CD4-positive, alpha-beta T cell (primary cell): ENCODE measurements at places on chromosomes 6 and 20. TPM values are rescaled to one million over a fixed set of nuclear protein-coding genes. Genes with fewer than 3 reads are reported as not detected.

Gene C20orf141
- not detected for total RNA-seq

DNA sequence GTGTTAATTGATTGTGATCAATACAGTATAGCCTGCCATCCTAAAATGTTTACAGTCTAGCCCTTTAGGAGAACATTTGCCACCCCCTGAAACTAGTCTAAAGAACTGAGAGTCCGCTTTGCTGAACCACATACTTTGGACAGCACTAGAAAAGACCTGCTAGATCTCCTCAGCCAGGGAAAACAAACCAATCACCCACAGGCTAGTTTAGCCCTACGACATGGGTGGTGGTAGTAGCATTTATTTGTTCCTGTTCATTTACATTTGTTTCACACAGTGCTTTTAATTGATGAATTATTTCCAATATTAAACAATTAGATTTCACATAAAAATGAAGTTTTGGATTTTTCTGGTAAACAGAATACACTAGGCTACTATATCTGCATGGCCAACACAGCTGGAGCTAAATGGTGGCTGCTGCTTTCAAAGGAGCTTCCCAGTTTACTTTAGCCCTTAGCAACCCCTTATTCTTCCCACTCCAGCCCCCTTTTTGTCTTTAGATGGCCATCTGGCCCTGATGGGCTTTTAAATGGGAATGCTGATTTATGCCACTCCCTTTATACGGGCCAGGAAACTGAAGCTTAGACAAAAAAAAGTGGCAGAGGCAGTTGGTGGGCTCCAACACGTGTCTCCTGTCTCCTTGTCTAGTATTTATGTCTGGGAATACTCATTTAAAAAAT lies 72.4 kb downstream of the ADGRG6 start:
- no peaks in the 10 kb centered on the region for H3K4me1 ChIP-seq
- no peaks in the 10 kb centered on the region for H3K27me3 ChIP-seq
- H3K36me3 ChIP-seq: no peaks in the 10 kb centered on the region
- H3K4me3 ChIP-seq: no peak overlapping the region

Gene GLP1R
- total RNA-seq: not detected

DNA sequence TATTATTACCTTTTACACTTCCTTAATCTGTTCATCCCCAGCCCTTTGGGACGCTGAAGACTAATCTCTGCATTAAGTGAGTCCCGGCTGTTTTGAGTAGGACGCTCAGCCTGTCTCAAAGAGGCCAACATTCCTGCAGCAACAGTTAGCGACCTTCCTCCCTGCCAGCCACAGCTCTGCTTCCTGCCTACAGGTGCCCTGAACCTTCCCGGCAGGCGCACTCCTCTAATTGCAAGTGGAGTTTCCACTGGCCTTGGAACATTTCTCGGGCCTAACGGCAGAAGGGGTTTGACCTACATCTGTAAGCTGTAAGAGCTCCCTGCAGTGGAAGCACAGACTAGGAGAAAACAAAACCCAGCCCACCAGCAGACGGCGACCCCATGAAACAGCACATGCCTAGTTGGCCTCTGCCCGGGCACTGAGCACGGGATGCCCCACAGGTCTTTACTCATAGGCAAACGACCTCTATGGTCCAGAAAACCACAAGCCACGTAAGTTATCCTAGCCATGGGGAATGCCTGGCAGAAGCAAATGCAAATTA lies 137.9 kb downstream of the DTNBP1 start:
- H3K27ac ChIP-seq: no peak overlapping the region
- H3K4me3 ChIP-seq: no peak overlapping the region
- peaks cover 65% of the 10 kb centered on the region for H3K36me3 ChIP-seq
- no peaks in the 10 kb centered on the region for H3K27me3 ChIP-seq
- peaks cover 8% of the 10 kb centered on the region for H3K4me1 ChIP-seq

DNA sequence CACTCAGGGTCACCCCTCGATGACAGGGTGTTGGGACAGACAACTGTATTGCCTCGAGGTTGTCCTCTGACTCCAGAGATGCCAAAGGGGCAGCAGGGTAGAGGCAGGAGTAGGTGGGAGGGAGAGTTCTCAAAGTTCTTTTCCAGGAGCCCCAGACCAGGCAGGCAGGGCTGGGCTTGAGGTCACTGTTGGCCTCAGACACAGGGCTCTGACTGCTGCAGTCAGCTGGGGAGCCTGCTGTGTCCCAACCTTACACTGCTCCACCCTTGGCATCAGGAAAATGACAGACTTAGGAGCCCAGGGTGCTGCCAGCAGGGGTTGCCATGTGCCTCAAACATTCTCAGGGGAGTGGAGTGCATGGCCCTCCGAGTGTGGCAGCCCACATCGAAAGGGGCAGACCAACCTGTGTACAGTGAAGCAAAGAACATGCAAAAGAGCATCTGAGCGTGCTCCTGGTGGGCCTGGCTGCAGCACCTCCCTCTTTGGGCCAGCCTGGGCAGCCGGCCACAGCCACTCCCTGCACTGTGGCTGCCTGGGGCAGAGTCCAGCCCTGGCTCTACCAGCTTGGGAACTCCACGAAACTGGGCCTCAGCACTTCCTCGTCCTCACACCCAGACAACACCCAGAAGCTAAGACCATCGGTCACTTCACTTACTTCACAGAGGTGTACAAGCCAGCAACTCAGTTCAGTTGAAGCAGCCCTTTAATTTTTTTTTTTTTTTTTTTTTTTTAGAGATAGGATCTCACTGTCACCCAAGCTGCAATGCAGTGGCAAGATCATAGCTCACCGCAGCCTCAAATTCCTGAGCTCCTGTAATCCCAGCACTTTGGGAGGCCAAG lies 24.0 kb downstream of the C6orf132 start:
- H3K27ac ChIP-seq: no peak overlapping the region

DNA sequence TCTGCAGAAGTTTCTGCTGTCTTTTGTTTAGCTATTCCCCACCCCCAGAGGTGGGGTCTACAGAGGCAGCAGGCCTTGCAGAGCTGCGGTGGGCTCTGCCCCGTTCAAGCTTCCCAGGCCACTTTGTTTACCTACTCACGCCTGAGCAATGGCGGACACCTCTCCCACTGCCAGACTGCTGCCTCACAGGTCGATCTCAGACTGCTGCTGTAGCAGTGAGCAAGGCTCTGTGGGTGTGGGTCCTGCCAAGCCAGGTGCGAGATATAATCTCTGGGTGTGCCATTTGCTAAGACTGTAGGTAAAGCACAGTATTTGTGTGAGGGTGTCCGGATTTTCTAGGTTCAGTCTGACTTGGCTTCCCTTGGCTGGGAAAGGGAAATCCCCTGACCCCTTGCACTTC lies 23.6 kb upstream of the ZNF337 start:
- no peaks in the 10 kb centered on the region for H3K36me3 ChIP-seq
- H3K27ac ChIP-seq: no peak overlapping the region
- no peaks in the 10 kb centered on the region for H3K27me3 ChIP-seq
- H3K4me3 ChIP-seq: no peak overlapping the region

Gene PLA2G7
- total RNA-seq: not detected

DNA sequence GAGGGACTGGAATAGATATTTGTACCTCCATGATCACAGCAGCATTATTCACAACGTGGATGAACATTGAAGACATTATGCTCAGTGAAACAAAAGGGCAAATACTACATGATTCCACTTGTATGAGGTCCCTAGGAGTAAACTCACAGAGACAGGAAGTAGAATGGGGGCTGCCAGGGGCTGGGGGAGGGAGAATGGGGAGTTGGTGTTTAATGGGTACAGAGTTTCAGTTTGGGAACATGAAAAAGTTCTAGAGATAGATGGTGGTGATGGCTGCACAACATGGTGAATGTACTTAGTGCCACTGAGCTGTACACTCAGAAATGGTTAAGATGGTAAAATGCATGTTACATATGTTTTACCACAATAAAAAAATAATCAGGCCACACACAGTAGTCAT lies 164.3 kb upstream of the RREB1 start:
- H3K4me3 ChIP-seq: no peak overlapping the region
- no peak overlapping the region for H3K27ac ChIP-seq
- H3K36me3 ChIP-seq: no peaks in the 10 kb centered on the region

GRCh38 chr6:1088492-1089001 lies 223.4 kb upstream of the FOXQ1 start:
- DNase-seq: no peak
- no peaks in the 10 kb centered on the region for H3K4me1 ChIP-seq
- H3K4me3 ChIP-seq: no peak overlapping the region
- H3K27ac ChIP-seq: no peak overlapping the region
- peaks cover 6% of the 10 kb centered on the region for H3K27me3 ChIP-seq

- no peaks in the 10 kb centered on the region for H3K36me3 ChIP-seq
- no peaks in the 10 kb centered on the region for H3K4me1 ChIP-seq
- H3K27ac ChIP-seq: no peak overlapping the region
- H3K27me3 ChIP-seq: no peaks in the 10 kb centered on the region
- H3K4me3 ChIP-seq: no peak overlapping the region
- DNase-seq: no peak
Measured at GRCh38 chr6:34574647-34575293, 18.6 kb upstream of the SPDEF start.

Gene OPRL1
- 1.0 TPM for total RNA-seq

Gene PCK1
- total RNA-seq: not detected

DNA sequence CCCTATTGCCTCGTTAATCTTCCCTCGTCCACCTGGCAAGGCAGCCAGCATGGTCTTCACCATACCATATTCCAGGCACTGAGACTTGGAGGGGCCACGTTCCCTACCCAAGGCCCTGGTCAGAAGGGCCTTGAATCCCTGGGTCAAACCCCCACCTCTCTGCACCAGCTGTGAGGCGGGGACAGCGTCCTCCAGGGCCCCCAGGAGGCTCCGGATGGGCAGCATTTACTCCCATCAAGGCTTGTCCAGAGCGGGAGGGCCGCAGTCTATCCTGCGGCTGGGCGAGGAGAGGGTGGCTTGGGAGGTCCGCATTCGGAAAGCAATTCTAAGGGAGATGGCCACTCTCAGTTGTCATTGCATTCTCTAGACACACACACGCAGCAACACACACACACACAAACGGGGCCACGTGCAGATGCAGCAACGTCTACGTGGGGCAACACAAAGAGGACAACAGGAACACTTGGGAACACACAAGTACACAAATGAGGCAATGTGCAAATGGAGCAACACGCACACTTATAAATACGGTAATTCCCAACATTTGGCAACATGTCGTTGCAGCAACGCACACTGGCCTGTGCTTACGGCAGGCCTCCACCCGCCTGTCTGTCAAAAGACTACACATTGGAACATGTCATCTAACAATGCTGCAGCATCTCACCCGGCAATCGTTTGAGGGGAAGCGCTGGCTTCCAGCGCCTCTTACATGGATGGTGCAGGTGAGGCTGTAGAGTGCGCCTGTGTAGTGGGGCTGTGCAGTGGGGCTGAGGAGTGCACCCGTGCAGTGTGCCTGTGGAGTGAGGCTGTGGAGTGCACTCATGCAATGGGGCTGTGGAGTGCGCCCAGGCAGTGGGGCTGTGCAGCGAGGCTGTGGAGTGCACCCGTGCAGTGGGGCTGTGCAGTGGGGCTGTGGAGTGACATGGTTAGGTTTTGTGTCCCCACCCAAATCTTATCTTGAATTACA lies 12.9 kb upstream of the NTSR1 start:
- H3K27me3 ChIP-seq: peaks cover 4% of the 10 kb centered on the region
- no peaks in the 10 kb centered on the region for H3K36me3 ChIP-seq
- no peak overlapping the region for H3K27ac ChIP-seq
- peaks cover 8% of the 10 kb centered on the region for H3K4me1 ChIP-seq

Gene RAET1E
- not detected for total RNA-seq

- no peak for DNase-seq
- H3K27ac ChIP-seq: no peak overlapping the region
- no peak overlapping the region for H3K4me3 ChIP-seq
- no peaks in the 10 kb centered on the region for H3K4me1 ChIP-seq
- no peaks in the 10 kb centered on the region for H3K27me3 ChIP-seq
Measured at GRCh38 chr20:14790771-14791620, 453.6 kb upstream of the FLRT3 start.

GRCh38 chr20:54346276-54346675 lies 129.1 kb upstream of the DOK5 start:
- no peak for DNase-seq
- no peaks in the 10 kb centered on the region for H3K27me3 ChIP-seq
- no peak overlapping the region for H3K27ac ChIP-seq
- H3K4me1 ChIP-seq: no peaks in the 10 kb centered on the region

DNA sequence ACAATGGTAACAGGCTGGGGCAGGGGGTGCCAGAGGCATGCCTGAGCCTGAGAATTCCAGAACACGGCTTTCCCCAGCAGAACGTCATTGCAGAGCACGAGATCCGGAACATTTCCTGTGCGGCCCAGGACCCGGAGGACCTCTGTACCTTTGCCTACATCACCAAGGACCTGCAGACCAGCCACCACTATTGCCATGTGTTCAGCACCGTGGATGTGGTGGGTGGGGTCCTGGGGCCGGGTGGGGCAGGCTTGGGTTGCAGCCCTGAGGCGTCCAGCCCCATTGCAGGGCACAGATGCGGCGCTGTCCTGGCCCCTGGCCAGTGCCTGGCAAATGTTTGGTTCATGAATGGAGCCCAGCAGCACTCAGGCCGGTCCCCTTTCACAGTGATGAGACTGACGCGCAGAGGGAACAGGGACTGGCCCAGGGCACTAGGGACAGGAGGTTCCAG lies 57.1 kb downstream of the TCP11 start:
- no peak overlapping the region for H3K27ac ChIP-seq
- H3K4me3 ChIP-seq: no peak overlapping the region
- no peak for DNase-seq
- H3K4me1 ChIP-seq: no peaks in the 10 kb centered on the region

Gene SPATS1
- not detected for total RNA-seq

Gene TBXT
- total RNA-seq: not detected

- H3K4me1 ChIP-seq: peaks cover 11% of the 10 kb centered on the region
- H3K4me3 ChIP-seq: no peak overlapping the region
- peaks cover 4% of the 10 kb centered on the region for H3K27me3 ChIP-seq
- no peak for DNase-seq
- no peaks in the 10 kb centered on the region for H3K36me3 ChIP-seq
Measured at GRCh38 chr6:75937846-75938245, 134.6 kb downstream of the IMPG1 start.

DNA sequence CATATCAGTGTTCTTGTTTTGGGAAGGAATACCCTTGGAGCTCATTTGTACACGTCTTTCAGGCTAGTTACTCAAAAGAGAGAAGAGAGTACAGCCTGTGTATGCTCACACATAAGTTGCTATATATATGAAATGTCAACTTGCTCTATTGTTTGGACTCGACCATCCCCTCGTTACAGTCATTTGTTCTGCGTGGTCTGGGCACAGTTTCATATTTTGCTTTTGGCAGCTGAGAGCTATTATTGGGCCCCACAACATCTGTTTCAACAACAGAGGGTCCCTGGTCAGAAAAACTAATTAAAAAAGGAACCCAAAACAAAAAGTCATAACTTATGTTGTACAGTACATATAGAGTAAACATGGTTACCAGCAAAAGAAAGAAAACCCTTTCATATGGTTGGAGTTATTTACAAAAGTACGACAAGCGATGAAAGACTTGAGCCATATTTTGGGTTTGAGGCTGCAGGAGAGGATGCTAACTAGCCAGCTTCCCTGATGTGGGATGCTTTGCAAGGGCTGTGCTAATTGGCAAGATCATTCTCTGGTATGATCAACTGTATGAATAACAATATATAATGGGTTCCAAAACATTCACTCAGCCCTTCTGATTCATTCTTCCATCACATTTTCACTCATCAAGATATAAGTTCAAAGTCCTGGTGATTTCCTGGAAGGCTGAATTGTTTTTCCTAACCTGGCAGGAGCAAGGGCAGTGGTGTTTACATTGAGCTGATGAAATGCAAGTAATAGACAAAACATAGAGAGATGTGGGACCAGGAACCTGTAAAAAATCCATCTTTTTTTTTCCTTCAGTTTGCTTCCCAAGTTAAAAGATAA lies 137.9 kb downstream of the RPS12 start:
- no peak for DNase-seq
- H3K27ac ChIP-seq: no peak overlapping the region
- no peaks in the 10 kb centered on the region for H3K27me3 ChIP-seq
- no peaks in the 10 kb centered on the region for H3K36me3 ChIP-seq

GRCh38 chr20:46713957-46714834 lies 4.7 kb downstream of the SLC2A10 start:
- H3K27ac ChIP-seq: no peak overlapping the region
- no peak for DNase-seq
- H3K4me1 ChIP-seq: peaks cover 6% of the 10 kb centered on the region
